ENCODE measurements at places on chromosomes 2 and 18.

DNA sequence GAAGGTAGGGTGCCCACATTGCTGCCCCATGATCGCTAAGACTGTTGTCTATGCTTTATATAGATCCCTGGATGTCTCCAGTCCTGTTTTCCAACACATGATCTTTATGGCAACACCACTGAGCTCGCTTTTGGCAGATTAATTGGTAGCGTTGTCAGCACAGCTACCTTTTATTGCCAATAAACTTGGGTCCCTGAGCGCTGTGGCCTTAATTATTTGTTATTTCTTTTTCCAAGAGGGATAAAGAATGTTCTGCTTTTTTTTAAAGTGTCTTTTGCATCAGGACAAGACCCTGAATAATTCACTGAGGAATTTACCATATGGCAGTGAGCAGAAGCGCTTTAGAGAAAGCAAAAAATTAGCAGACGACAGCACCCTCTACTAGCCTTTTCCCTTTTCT is 113.5 kb downstream of the COLEC12 start:
- DNase-seq: no peak

DNA sequence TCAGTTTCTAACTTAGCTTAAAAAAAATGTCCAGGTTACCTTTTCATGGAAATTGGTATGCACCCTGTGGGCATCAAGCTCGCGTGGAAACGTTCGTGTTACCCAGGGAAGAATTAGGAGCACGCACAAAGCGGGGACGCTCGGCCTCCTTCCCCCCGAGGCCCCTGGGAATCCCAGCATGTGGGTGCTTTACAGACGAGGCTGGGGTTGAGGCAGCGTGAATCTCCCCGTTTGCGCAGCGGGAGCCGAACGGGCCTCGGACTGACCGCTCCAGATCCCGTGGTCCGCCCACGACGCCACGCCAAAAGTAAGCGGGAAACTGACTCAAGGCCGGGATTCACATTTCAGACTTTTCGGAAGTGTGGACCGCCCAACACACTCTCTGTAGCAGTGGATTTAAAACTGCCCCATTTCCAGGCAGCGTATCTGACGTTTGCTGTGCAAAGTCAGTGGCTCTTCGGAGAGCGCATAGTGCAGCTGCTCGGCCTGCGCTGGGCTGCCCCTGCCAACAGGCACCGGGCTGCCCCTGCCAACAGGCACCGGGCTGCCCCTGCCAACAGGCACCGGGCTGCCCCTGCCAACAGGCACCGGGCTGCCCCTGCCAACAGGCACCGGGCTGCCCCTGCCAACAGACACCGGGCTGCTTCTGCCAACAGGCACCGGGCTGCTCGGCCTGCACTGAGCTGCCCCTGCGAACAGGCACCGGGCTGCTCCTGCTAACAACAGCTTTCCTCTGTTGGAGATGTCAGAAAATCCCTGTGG is 49.7 kb downstream of the SH3YL1 start:
- no peak for DNase-seq

DNA sequence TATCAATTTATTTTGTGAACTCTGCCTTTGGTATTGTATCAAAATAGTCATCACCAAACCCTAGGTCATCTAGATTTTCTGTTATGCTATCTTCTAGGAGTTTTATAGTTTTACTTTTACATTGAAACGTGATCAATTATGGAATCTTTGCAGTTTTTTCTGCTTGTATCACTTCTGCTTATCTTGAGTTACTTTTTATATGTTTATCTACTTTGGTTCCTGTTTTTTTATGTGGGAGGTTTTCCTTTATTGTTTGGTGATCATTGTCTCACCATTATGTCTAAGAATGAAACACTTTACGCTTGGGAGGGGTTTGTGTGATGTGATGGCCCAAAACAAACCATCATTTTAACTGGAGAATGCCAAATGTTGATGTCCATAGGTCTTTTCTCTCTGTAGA is 261.2 kb downstream of the SPAG16 start:
- no peak for DNase-seq

- peak; percentile 94 for DNase-seq
Observed at GRCh38 chr2:75605770-75606529, 40.6 kb upstream of the MRPL19 start.

DNA sequence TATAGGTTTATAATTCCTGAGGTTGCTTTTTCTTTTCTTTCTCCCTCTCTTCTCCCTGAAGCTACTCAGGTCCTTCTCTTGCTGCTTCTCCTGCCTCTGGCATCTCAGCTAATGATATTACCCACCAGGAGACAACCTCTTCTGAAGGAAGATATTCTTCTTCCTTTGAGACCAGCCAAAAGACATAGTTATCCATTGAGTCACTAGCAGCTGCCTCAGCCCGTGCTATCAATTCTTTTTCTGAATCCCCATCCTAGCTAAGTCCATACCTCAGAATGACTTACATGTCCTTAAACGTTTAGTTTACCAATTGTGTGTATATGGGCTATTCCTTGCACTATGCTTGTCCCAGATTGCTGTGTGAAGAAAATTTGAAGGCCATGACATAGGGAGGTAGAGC is 25.0 kb upstream of the RNF103 start:
- no peak for DNase-seq

DNA sequence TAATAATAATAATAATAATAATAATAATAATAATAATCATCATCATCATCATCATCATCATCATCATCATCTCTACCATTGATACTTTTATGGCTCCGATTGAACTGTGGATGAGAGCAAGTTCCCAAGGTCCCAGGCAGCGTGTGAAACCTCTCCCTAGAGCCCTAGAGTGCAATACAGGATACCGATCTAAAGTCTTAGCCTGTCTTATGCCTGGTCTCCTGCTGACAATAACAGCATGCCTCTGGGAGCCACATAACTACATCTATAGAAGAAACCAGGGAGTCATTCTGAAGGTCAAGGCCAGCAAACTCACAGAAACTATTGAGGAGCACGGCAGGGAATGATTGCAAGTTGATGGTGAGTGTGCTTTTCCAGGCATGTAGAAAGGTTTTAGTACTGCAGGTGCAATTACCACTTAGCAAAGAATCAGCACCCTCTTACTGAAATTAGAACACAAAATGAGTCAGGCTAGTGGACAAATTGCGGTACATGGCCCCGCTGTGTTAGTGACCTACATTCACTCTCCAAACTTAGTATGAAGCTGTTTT is 457.2 kb upstream of the CDH20 start:
- DNase-seq: no peak

DNA sequence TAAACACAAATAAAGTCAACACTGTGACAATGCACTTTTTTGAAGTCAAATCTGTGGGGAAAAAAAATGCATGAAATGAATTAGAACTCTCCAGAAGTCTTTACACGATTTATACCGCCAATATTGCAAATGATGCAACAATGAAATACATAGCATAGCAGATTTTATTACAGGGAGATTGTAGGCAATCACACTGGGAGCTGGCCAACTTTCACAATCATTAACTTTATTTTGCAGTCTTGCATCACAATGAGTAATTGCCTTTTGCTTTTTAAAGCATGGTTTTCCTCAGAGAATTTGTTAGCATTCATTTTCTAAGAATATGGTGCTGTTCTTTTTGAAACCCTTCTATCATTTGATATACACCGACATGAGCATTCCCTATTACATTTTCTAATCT is 366.4 kb upstream of the FSIP2 start:
- DNase-seq: no peak

DNA sequence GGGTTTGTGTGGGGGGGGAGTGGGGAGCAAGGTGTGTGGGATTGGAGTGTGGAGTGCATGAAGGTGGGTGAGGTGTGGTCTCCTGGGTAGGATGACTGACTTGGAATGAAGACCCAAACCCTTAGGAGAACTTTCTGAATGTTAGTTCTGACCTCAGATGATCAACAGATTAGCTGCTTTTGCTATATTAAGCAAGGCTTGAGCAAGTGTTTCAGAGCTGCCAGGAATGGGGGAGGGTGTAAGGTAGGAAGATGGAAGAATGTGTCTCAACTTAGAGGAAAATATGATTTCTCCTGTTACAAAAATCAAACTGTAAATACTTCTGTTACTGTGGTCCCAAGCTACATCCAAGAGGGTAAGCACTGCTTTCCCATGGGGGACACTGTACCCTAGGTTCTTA is 273.6 kb downstream of the TGIF1 start:
- no peak for DNase-seq

DNA sequence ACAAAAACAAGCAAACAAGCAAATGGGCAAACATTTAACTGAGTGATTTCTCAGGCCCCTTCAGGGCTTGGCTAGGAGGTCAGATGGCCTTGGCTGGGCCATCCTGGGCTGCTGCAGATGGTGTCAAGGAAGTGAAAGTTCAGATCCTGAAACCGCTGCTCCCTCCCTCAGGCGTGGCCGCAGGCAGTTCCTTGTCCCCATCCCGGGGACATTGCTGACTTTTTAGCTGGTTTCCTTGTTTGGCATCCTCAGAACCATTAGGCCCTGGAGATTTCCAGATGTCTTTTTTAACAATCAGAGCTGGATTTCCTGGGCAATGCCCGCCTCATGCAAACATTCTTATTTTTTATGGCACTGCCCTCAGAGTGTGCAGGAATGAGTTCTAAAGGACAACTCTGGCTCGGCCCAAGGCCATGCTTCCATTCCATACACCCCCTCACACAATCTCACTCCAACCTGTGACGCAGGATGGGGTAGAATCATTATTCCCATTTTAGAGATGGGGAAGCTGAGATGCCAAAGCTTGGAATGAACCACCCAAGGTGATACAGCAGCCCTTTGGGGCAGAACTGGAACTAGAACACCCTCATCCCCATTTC is 86.1 kb upstream of the ZCCHC2 start:
- DNase-seq: no peak

All from fibroblast of gingiva (primary cell).